ENCODE measurements at places on chromosomes 3 and 15.

GRCh38 chr3:65348398-65348995 lies 660.7 kb upstream of the ADAMTS9 start:
- DNase-seq = no peak

DNA sequence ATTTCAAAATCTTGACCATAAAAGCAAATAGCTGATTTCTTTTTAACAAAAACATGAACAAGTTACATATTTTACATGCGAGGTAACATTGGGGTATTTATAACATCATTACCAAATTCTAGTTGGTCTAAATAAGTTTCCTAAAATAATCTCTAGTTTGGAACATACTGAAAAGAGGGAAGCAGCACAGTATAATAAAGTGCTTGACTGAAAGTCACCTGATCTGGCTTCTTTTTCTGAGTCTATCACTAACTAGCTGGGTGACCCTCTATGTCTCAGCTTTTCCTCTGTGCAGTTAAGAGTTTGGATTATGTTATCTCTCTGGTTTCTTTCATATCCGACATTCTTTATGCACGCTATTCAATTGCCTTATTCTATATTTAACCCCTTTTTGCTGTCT lies 19.8 kb upstream of the CNTN4 start:
- DNase-seq = no peak

DNA sequence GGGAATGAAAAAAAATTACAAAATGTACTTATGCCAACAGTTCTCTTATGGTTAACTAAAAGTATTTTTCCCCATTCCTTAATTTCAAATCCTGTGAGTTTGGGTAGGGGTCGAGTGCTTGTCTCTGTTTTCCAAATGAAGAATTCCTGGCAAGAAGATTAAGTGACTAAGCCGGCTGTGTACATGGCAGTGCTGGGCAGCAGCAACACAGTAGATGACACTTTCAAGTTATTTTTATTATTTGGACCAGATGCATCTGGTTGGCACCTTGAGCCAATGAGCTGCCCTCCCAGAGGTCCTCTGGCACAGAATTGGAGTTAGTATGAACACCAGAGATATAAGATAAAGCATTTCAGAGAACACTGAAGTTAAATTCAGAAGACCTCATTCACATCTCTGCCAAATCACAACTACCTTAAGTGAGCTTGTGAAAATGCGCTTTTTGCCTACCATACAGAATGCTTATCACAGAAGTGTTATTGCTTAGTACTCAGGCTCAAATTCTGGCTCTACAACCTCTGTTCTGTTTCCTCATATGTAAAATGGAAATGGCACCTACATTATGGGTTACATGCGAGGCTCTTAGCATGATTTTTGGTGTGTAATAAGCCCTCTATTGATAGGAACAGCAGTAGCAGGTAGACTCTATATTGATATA lies 256.9 kb downstream of the UBE2E2 start:
- DNase-seq = no peak

- no peak for DNase-seq
These were observed 36.4 kb downstream of the SV2B start for GRCh38 chr15:91136386-91136923.
